Muscle of back (tissue), 13 donors: ENCODE measurements at places on chromosomes 12 and 14.
A peak's percentile ranks its signal among the peaks of the same experiment; 100 is the strongest.

- DNase-seq = no peak
Measured at GRCh38 chr12:101772012-101772775, 32.9 kb upstream of the SYCP3 start.

- peak; percentile 65 for DNase-seq
Measured at GRCh38 chr12:6465467-6466183, 4.9 kb downstream of the VAMP1 start.

DNA sequence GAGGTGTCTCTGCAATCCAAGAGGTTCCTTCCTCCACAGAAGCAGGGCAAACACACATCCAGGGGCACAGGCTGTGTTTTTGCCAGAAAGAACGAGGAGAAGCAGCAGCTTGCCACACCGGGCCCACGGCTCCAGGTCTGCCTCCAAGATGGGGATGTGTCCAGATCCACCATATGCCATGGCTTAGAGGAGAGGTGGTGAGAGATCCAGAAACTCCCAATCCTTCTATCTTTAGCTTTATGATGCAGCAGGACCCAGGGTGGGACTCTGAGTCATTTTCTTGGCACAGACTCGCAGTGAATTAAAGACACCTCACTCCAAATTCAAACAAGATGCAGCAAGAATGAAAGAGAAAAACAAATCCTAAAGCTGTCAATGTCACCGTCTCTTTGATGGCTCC, 481.4 kb upstream of the TMEM132C start:
- DNase-seq = peak; percentile 73

- no peak for DNase-seq
Measured at GRCh38 chr14:98192946-98193345, 1079.1 kb downstream of the BCL11B start.

DNA sequence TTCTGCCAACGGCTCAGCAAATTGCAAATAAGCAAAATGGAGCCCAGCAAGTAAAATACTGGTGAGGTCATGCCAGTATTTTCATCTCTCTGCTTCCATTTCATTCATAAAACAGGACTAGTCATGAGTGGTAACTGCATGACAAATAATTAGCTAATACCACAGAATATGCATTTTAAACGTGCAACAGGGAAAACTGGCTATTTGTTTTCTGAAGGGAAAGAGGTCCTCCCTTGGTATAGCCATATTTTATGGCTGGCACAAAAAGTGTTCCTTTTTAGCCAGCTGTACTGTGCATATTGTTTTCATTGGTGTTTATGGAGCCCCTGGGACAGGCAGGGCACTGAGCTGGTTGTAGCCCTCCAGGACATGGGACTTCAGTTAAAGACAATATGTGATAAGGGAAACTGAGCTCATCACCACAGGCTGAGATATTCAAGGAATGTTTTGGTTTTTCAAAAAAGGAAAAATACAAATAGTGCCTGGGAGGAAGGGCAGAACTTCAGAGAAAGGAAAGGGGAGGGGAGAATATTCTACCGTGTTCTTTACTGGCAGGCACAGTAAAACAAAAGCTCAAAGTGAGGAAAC, 26.1 kb upstream of the FOXN3 start:
- DNase-seq = no peak

DNA sequence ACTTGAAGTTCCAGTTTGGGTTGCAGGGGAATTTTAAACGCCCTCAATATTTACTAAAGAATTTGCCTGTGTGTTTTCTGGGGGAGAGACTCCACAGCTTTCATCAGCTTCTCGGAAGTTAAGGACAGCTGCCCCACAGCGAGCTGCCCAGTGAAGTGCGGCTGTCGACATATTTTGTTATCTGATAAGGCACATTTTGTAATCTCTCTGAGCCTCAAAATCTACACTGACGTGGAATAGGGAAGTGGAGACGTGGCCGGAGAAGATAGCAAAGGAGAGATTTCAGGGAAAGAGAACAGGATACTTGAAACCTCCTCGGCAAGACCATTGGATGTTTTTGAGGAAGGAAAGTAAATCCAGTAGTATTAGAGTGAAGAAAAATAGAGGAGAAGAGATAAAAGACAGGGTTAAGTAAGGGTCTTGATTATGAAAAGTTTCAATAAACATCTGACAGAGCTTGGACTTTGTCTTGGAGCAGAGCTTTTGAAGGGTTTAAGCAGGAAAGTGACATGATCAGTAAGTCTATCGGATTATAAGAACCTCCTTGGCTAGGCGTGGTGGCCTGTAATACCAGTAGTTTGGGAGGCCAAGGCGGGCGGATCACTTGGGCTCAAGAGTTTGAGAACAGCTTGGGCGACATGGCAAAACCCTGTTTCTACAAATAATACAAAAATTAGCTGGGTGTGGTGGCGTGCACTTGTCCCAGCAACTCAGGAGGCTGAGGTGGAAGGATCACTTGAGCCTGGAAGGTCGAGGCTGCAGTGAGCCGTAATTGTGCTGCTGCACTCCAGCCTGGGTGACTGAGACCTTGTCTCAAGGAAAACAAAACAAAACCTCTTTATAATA, 1.1 kb downstream of the POLR3B start:
- DNase-seq = peak; percentile 47

- no peak for DNase-seq
Measured at GRCh38 chr12:114397978-114398881, 7.7 kb downstream of the TBX5 start.

DNA sequence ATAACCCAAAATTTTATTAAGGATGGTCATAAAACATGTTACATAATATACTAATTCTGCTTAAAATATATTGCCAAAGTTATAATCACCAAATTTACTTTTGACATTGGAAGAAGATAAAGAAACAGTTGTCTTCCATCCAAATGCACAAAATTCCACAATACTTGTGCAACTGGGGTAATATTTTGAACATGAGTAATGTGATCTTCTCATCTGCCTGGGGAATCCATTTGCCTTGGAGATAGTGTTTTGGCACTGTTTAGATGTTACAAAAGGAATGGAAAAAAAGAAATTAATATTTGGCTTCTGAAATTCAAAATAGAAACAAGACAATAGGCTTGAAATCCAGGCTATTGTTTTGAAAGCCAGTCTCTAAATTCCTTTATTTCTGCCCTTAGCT, 9.1 kb downstream of the GPR19 start:
- DNase-seq = no peak

- no peak for DNase-seq
Measured at GRCh38 chr12:124947561-124948398, 33.3 kb upstream of the UBC start.

- DNase-seq = no peak
Measured at GRCh38 chr12:105721051-105721825, 390.7 kb downstream of the C12orf75 start.

DNA sequence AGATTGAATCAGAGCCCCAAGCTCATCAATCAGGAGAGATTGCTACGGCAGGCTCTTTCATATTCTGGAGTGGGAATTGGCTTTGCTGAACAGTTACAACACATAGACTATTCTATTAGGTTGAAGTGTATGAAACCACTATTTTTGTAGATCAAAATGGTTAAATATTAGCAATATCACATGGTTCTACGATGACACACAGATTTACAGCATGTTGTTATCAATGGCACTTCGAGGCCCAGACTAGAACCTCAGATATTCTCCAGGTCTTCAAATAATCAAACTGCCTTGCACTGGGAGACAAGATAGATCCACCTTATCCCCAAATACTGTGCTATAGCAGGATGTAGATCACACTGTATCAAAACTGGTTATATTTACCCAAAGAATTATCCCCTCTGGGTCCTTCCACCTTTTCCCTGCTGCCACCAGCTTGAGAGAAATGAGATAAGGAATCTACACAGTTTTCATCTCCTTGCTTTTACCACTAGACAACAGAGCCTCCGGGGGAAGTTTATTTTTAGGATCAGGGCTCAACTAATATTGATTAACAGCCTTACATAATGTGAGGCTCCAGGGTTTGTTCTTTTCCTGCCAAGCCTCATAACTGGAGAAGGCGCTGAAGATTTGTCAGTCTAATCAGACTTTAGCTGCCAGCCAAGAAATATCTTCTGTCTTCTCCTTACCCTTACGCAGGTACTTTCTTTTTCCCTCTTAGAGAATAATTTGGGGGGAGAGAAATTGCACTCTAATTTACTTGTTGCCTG, 507.1 kb downstream of the DIO2 start:
- no peak for DNase-seq
